ENCODE measurements at places on chromosomes 6 and 20. TPM values are rescaled to one million over a fixed set of nuclear protein-coding genes. Genes with fewer than 3 reads are reported as not detected.

GRCh38 chr20:23129266-23129665, 43.1 kb upstream of the CD93 start:
- no peak for DNase-seq

- peak; percentile 50 for DNase-seq
These were observed 142.6 kb upstream of the HMGN3 start for GRCh38 chr6:79377047-79377446.

GRCh38 chr20:19699180-19699971, 58.7 kb upstream of the RIN2 start:
- peak; percentile 97 for DNase-seq

GRCh38 chr6:90953405-90954161, 366.7 kb upstream of the MAP3K7 start:
- no peak for DNase-seq

DNA sequence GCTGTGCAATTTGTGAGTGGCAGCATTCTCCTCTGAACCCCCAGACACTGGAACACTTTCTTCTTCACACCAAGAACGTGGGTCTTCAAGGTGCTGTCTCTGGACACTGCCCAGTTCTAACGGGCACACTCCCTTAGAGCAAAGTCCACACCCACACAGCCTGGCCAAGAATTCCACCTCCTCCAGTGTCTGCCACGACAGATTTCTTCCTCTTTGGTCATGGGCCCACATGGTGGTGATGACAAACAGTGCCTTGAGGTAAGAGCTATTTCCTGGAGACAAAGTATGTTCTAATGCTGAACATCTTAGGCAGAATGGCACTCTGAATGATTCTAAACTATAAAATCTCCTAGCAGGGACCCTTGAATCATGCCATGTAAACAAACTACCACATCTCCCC, 25.5 kb upstream of the SSTR4 start:
- DNase-seq = no peak

DNA sequence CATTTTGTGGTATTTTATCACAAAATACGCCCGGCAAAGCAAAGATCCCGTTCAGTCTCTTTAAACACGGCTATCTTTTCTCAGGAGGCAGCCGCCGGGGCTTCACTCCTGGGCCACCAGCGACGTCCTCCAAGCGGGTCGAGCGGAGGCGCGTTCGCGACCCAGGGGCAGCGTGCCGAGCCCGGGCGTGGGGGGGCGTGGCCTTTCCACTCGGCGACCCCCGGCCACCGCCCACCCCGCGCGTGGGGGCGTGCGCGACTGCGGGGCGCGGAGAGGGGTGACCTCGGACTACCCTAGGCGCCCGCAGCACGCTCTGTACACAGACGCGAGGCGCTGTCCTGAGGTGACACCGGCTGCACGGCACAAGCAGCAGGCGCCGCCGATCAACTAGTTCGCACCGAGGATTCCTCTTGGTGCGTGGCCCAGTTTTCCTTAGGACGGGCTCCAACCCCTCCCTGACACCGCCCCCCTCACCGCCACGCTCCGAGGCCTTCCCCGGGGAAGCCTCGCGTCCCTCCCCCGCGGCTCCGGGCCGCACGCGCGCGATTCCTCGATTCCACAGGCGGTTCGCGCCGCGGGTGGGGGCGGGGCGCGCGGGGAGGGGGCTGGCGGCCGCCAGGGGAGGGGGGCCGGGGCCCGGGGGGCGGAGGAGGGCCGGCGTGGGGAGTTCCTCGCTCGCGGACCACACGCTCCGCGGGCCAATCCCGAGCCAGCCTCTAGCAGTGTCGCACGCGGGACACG, 1.1 kb upstream of the JARID2 start:
- DNase-seq = peak; percentile 71

GRCh38 chr6:3644739-3645012, 106.8 kb downstream of the PXDC1 start:
- DNase-seq = no peak

- no peak for DNase-seq
These were observed 51.9 kb upstream of the UBR2 start for GRCh38 chr6:42511803-42512422.

DNA sequence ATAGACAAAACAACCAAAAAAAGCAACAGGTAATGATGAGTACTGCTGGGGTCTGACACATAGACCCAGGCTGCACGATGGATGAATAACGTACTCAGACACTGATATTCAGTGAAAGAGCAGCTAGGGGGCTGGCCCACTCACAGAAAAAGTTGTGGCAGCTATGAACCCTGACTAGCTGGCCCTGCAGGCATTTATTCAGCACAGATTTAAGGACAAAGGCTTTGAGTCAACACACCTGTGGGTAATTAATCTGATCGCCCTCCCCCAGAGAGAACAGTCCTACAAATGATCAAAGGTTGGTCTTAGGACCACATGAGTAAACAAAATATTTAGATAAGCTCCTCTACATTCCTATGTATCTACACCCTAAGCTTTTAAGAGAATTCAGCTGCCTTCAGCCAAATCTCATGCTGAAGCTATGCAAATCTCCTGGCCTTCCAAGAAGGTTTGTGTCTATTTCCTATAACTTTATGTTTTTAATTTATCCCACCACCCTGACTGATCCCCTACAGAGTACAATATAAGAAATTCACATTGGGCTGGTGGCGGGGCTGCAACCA, 81.7 kb upstream of the NXT1 start:
- DNase-seq = peak; percentile 9

DNA sequence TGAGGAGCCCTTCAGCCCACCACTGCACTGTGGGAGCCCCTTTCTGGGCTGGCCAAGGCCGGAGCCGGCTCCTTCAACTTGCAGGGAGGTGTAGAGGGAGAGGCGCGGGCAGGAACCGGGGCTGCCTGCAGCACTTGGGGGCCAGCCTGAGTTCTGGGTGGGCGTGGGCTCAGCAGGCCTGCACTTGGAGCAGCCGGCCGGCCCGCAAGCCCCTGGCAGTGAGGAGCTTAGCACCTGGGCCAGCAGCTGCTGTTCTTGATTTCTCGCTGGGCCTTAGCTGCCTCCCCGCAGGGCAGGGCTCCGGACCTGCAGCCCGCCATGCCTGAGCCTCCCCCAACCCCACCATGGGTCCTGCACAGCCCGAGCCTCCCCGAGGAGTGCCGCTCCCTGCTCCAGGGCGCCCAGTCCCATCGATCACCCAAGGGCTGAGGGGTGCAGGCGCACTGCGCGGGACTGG, 101.7 kb upstream of the ADGRB3 start:
- no peak for DNase-seq

GRCh38 chr6:90190131-90190530, 106.5 kb downstream of the BACH2 start:
- no peak for DNase-seq

GRCh38 chr6:680666-681340, 12.1 kb downstream of the EXOC2 start:
- no peak for DNase-seq

DNA sequence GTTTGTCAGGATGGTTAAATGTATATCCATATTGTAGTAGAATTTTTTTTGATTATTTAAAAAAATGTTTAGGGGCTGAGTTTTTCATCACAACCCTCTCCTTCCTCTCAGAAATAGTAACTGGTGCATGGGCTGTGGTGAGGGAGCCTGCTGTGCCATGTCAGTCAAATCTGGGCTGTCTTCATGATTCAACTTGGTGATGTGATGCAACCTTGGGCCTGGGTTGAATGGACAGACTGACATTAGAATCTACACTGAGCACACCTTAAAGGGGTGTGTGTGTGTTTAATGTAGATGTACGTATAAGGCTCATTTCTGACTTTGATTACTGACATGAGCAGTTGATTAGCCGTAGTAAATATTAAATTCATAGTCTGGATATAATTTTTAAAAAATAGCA, 3.7 kb downstream of the TJAP1 start:
- DNase-seq = peak; percentile 50

GRCh38 chr6:42335896-42336295, 115.8 kb downstream of the TRERF1 start:
- no peak for DNase-seq

GRCh38 chr6:169072127-169073042, 181.3 kb downstream of the THBS2 start:
- DNase-seq = peak; percentile 15

DNA sequence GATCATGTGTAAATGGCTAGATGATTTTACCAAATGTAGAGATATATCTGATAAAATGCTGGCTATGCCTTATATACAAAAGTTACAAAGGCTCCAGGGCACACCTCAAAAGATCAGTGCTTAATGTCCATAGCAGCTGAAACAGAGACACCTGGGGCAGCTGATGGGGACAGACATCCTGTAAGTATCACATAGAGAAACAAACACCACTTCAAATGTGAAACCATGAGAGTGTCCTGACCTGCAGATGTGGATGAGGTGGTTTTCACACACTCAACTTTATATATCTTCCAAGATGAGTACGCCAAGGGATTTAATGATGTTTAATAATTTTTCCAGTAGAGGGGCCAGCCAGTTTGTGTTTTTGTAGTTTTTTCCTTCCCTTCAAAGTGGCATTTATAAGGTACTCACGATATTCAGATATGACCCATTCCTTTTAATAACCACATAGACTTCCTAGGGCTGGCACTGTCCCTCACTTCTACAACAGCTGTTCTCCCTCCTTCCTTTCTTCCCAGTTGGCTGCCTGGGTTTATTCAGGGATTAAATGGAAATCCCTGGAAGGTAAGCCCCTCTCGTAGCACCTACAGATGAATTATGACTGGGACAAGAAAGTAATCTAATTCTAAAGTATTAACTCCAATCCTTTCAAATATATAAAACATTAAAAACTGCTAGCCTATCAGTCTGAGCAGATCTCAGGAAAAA, 50.3 kb upstream of the MCM9 start:
- DNase-seq = peak; percentile 37

- DNase-seq = no peak
These were observed 7.9 kb downstream of the TGM3 start for GRCh38 chr20:2303673-2304072.

DNA sequence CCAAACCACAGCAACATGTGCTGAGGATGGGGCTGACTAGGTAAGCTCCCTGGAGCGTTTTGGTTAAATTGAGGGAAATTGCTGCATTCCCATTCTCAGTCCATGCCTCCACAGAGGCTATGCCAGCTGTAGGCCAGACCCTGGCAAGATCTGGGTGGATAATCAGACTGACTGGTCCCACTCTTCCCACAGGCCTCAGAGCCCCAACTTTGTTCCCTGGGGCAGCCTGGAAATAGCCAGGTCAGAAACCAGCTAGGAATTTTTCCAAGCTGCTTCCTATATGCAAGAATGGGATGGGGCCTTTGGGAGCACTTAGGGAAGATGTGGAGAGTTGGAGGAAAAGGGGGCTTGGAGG, 1.5 kb upstream of the VEGFA start:
- no peak for DNase-seq

DNA sequence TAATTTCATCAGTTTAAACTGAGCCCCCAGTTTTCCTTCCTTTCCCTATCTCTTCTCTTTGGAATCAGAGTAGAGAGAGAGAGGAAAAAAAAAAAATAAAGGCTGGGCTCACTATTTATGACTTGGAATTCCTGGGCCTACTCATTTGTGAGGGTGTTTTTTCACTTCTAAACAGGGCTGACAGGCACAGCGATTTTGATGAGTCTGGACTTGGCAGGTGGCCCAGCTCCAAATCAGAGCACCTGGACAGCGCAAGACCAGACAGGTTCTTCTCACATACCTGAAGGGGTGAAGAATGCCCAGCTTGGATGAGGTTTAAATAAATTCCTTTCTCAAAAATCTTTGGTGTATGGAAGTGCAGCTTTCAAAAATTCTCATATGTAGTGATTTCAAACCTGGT, 122.2 kb downstream of the KIF13A start:
- no peak for DNase-seq

DNA sequence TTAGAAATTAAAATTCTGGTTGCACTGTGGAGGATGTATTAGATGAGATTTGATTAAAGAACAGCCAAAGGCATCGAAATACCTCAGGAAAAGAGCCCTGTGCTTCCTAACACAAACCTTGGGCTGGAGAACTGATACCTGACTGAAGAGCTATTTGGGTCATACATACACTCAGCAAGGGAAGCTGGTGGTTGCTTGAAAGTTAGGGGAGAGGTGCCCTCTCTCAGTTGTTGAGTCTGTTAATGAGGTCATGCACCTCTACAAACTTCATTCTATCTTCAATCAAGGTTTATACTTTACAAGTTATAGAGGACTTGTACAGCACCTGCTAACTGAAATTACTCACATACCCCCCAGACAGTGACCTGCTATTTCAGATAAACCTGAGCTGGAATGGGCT, 25.5 kb downstream of the FAM184A start:
- DNase-seq = no peak

DNA sequence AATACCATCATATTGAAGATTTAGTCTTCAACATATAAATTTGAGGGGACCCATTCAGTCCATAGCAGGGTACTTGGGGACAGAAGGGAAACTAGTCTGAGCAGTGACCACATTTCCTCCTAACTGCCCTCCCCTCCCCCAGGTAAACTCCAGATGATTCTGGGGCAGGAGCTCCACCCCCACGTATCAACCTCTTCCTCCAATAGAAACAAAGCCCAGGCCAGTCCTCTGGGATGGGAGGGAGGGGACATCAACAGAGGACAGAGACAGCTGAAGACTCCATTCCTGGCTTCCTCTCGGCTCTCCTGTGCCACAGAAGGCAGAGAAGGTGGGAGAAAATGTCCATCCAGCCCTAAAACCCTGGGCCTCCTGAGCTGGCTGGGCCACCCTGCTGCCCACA, 85.0 kb upstream of the TOP1 start:
- no peak for DNase-seq

DNA sequence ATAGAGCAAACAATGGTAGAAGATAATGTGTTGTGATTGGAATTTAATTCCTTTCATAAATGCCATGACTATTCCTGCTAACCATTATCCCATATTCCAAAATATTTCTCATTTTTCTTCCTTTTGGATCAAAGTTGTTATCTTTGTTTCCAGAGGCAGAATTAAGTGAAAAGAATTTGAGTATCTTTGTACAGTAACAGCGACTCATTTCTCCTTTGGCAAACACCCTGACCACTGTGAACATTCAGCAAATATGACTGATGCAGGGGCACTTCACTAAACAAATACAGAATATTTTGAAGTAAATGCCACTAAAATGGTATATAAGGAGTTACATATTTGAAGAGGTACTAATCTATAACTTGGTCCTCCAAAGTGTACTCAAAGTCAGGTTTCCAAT, 105.0 kb upstream of the LAMP5 start:
- DNase-seq = peak; percentile 55

DNA sequence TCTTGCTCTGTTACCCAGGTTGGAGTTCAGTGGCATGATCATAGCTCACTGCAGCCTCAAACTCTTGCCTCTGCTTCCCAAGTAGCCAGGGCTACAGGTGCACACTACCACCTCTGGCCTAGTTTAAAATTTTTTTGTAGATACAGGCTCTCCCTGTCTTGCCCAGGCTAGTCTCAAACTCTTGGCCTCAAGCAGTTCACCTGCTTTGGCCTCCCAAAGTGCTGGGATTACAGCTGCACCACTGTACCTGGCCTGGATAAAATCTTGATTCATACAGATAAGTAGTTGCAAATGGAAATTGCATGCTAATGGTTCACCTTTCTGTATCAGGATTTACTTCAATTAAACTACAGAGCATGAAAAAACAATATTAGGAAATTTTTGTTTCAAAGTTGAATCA, 4.2 kb downstream of the CD2AP start:
- no peak for DNase-seq

ISM1 gene
- 0.11 TPM for total RNA-seq

SMOC2 gene
- total RNA-seq = not detected

PERP gene
- total RNA-seq = 0.63 TPM

ASIP gene
- total RNA-seq = not detected

PRR18 gene
- not detected for total RNA-seq

CAPN11 gene
- total RNA-seq = 0.06 TPM

CYP39A1 gene
- 0.13 TPM for total RNA-seq

MUCL3 gene
- not detected for total RNA-seq

TMEM74B gene
- not detected for total RNA-seq

TAB2 gene
- 18.1 TPM for total RNA-seq

C20orf202 gene
- not detected for total RNA-seq

TFAP2D gene
- total RNA-seq = not detected

All from LHCN-M2 (cell line).